ENCODE measurements at places on chromosomes 3 and 15. TPM values are rescaled to one million over a fixed set of nuclear protein-coding genes. Genes with fewer than 3 reads are reported as not detected.

DNA sequence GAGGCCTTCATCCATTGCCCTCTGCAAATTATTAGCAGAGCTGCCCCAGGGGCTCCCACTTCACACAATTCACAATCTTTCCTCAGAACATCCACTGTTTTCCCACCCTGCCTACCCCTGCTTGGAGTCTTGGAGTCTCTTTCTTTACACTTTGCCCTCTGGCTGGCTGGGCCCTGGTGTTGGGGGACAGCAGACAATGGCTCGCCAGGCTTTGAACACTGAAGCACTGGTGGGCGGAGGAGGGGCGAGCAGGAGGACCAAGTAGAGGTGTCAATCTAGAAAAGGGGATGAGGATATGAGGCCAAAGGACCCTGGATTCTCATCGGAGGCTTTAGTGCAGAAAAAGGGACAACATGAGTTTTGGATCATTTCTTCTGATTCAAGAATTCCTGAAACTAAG is 212.0 kb downstream of the NR1D2 start:
- DNase-seq = no peak

- no peak for DNase-seq
Measured at GRCh38 chr3:40302784-40303183, 6.7 kb upstream of the EIF1B start.

DNA sequence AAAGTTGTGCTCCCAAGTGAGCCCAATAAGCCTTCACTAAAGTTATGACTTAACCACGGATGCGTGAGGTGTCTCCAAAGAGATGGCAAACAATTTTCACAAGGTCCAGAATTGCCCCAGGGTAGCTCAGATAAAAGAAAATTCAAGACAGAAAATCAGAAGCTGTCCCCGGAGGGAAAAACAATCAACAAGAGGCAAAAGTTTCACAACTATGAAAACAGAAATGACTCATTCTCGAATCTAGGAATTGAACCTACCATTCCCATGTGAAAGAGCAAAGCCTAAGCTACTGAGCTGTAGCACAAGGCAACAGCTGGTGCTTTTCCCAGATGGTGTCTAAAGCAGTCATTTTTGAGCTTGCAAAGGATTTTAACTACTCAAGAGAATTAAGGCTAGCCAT is 33.5 kb upstream of the MKRN3 start:
- no peak for DNase-seq

GRCh38 chr15:48250640-48251076 is 44.6 kb downstream of the SLC12A1 start:
- no peak for DNase-seq

DNA sequence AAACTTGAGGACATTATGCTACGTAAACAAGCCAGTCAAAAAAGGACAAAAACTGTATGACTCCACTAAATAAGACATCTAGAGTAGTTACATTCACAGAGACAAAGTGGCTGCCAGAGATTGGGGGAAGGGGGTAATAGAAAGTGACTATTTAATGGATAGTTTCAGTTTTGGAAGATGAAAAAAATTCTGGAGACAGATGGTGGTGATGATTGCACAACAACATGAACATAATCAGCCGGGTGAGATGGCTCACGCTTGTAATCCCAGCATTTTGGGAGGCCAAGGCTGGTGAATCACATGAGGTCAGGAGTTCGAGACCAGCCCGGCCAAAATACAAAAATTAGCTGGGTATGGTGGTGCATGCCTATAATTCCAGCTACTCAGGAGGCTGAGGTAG is 40.6 kb downstream of the DPP8 start:
- DNase-seq = no peak

- DNase-seq = no peak
Measured at GRCh38 chr15:62901909-62902546, 140.5 kb upstream of the TPM1 start.

- DNase-seq = no peak
Measured at GRCh38 chr15:68834346-68834745, 13.7 kb upstream of the ANP32A start.

- no peak for DNase-seq
Measured at GRCh38 chr3:178669022-178669601, 132.9 kb downstream of the KCNMB2 start.

- peak; percentile 86 for DNase-seq
Measured at GRCh38 chr3:72590732-72591221, 257.5 kb downstream of the SHQ1 start.

DNA sequence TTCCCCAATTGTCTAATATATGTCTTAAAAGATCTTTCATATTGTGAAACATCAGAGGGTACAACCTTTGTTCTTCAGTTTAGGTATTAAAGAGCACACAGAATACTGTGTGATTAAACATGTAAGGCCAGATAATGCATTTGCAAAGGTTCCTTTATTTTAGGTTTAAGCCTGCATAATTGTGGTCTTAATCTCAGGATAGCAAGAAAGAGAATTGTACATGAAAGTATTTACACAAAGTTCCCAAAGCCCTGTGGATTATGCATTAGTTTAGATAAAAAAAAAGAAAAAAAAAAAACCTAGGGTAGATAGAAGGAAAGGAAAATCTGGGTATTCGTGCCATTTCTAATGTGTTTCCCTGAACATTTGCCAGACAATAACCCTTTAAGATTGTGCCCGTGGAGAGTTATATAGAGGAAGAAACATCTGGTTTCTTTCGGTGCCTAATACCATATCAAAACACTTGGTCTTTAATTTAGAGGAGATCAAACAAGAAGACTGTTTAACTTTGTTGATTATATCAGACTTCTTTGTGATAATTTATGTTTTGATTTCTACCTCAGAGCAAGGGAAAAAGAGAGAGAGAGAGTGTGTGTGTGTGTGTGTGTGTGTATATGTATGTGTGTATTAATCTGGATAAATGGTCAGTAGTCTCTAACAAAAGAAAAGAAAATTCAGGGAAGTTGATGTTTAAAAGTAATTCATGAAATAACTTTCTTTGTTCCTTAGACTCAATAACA is 139.6 kb upstream of the CGNL1 start:
- no peak for DNase-seq

DNA sequence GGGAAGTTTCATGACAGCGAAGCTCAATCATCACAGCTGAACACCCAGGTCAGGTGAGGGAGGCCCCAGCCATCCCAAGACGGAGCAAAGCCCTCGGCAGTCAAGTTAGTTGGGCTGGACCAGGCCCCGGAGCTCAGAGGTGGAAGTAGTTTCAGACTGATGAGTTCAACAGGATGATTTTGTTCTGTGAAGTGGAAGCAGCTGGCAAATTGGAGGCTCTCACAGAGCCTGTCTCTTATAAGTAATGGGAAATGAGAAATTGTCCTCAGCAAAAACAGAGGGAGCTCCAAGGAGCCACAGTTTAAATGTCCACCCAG is 245.1 kb downstream of the XXYLT1 start:
- DNase-seq = no peak

DNA sequence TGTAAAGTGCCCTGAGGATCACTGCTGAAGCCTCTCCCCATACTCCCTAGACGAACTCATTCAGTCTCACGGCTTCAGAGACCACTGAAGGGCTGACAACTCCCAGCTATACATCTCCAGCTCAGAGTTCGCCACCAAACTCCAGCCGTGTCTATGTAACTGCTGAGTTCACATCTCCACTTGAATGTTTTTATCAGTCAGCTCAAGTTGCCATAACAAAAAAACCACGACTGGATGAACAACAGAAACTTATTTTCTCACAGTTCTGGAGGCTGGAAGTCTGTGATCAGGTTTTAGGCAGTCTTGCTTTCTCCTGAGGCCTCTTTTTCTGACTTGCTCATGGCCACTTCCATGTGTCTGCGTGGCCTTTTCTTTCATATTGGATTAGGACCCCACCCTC is 223.0 kb upstream of the LRRFIP2 start:
- no peak for DNase-seq

DNA sequence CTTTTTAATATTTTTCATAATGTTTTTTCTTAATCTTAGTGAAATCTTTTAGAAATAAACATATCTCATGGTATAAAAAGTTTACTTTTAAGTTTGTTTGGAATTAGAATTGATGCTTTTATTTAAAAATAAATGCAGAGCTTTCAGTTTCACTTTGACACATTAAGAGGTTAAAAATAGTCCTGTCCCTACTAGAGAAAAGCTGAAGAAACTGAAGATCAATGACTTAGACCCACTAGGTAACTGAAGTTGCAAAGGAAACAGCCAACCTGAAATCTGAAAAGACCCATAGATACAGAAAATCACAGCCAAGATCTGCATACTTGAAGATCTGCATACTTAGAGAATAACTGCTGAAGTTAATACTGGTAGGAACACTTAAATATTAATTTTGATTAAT is 237.6 kb downstream of the RAP2B start:
- no peak for DNase-seq

- no peak for DNase-seq
Measured at GRCh38 chr3:4584456-4585249, 91.5 kb downstream of the ITPR1 start.

DNA sequence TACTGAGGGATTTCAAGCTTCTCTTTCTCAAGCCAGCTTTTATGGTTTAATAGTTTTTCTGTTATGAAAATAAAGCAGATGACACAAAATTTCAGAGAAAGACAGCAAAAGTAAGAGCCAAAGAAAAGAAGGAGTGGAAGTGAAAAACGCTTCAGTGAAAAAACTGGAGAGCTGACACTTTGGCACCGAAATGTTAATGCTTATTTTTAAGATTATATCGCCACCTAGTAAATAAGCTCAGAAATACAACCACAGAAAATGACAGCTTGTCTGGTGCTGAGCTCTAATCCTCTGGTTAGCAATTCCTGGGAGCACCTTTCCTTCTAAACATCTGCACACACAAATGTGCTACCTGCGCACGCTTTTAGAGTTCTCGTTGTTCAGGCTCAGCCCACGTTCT is 101.6 kb downstream of the ZPLD1 start:
- no peak for DNase-seq

DNA sequence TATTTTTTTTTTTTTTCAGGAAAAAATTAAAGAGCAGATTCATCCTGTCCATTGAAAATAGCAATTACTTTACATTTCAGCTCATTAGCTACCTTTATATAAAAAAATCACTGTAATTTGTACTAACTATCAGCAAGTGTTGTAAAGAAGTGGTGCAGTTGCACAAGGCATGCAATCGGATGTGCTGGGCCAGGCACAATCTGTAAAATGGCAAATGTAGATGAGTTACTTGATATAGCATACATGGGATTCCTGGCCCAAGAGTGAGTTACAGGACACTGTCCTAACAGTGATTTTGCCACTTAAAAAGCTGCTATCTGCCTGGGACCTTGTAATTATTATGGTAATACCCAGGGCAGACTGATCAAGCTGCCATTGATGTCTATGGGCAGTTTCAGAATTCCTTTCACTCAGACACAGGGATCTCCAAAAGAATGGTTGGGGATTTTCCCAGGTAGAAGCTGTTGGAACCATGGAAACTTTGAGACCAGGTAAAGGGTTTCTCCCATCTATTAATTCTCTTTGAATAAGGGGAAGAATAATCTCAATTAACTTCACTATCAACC is 182.2 kb upstream of the ICE2 start:
- DNase-seq = no peak

DNA sequence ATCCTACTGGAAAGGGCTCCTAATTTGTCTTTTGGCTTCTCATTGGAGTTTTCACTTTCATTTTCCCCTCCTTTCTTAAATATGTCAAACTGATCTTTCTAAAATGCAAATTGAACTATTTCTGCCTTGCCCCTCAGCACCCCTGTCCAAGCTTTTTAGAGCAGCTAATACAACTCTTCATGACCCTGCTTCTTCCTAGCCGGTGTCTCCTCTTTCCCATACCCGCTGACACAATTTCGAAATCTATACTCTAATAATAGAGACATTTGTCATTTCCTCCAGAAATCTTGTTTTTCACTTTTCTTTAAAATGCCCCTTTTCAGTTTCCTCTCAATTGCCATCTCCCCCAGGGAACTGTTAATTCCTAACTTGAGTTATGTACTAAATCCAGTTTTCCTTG is 2.9 kb upstream of the EPHA3 start:
- DNase-seq = no peak

COLQ gene
- total RNA-seq = 1.3 TPM

C3orf80 gene
- 0.10 TPM for total RNA-seq

SERINC4 gene
- 0.18 TPM for total RNA-seq

PLCH1 gene
- total RNA-seq = 0.08 TPM

RSRC1 gene
- 7.5 TPM for total RNA-seq

RASL12 gene
- 0.15 TPM for total RNA-seq

DNAH1 gene
- total RNA-seq = 9.6 TPM

ZNF662 gene
- total RNA-seq = 3.0 TPM

NRG4 gene
- 3.2 TPM for total RNA-seq
